Stimulated activated CD8-positive, alpha-beta memory T cell treated with anti-CD3 and anti-CD28 coated beads, Interleukin-7, amount 100 ng/mL, for 1 hour (primary cell): ENCODE measurements at places on chromosomes 2 and 18.

DNA sequence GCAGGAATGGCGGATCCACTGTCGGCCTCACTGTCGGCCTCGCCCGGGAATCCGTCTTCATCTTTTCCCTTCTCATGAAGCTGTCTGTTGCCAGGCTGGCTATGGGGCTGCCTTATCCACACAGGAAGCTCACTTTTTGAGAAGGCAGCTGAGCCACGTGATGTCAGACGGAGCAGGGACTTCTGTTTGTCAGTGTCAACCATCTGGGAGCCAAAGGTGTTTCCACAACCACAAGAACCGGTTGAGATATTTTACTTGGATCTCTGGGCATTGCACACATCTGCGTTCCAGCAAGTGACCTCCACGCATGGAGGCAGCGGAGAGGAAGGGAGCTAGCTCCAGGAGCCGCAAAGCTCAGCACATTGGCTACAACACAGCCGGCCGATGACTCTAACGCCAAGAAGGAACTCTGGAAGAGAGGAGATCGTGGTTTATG is 27.4 kb upstream of the TAF1B start:
- DNase-seq: no peak

DNA sequence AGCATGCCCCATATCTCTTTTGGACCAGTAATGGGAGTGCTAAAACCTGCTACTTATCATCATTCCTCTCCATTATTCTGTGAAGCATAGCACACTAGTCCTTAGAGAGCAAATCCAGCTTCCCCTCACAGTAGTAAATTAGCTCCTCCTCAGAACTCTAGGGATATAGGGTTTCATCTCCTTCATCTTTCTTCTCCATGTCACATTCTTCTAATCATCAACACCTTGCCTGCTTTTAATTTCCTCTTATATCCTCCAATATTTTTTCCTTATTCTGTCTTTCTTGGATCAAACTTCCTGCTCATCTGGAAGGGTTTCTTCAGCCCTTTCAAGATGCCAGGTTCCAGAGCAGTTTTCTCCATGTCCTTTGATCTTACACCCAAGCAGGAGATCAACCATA is 321.4 kb upstream of the ACVR2A start:
- no peak for DNase-seq

GRCh38 chr2:204251998-204252376 is 293.3 kb upstream of the PARD3B start:
- DNase-seq: no peak

- DNase-seq: no peak
Observed at GRCh38 chr2:42096869-42097591, 49.2 kb downstream of the PKDCC start.

DNA sequence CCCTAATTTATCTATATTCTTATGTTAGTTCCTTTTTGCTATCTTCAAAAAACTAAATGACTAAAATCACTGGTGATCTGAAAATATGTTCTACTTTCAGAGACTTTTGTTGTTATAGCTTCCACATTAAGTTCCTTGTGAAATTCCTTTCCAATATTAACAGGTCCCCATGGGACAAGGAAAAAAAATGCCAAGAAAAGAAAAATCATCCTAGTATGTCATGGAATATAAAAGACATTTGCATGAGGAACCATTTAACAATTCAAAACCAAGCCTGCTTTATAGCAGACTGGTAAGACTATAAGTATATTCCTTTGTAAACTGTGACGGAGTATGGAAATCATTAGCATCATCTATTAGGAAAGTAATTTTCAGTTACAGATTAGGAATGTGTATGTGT is 48.1 kb downstream of the COBLL1 start:
- DNase-seq: no peak

- no peak for DNase-seq
Observed at GRCh38 chr18:34493566-34494358, 216.3 kb upstream of the DTNA start.

DNA sequence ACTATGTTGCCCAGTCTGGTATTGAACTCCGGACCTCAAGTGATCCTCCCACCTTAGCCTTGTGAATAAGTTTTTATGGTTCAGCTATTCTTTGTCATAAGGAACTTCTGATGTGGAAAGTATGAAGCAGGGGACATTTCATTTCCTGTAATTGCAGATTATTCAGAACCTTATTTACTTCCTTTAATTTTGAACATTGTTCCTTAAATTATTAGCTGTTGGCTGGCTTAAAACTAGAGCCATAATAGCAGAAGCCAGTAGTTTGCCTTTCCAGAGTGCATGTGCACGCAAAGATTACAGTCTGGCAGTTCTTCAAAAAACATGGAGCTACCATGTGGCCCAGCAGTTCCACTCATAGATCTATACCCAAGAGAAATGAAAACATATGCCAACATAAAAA is 53.1 kb downstream of the PMS1 start:
- DNase-seq: no peak

DNA sequence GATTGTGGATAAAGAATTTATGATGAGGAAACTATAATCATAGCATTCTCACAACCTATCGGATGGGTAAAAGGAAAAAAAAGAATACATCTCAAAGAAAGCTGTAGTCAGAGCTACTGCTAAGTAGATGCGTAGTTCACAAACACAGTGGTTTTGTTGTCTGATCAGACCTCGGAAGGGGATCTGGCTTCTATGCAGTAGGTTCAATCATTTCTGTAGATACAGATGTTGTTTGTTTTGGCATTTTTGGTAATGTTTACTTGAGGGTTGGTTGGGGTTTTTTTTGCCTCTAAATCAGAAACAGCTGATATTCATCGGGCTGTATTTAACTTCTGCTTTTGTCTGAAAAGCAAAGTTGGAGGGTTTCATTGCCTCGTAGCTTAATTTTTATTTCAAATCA is 42.1 kb downstream of the NPAS2 start:
- no peak for DNase-seq

- DNase-seq: no peak
Observed at GRCh38 chr2:64679673-64680425, 26.1 kb upstream of the SERTAD2 start.

- no peak for DNase-seq
Observed at GRCh38 chr2:39736640-39737039, 42.4 kb downstream of the THUMPD2 start.

DNA sequence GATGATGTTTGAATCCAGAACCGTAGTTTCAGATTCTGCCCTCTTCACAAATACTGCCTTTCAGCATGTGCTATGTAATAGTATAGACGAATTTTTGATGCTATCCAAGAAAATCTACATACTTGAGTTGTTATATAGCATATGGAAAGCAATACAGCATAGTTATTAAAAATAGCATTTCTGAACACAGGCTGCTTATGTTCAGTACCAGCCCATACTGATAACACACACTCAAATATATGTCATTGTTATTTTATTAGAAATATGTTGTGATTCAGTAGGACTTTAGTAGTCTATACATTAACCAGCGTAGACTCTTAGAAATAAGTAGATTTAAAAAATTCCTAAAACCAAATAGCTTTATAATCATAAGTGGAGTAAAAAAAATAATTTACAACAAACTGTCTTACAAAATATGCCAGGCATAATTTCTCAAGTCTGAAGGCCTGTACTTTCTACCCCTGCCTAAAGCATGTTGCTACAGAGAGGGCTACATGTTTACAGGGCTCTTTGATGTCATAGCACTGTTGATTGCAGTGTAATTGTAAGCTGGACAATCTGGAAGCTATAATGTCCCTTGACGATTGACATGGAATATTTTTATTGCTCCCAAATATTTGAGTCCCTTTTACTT is 86.3 kb downstream of the ASXL3 start:
- DNase-seq: no peak

- DNase-seq: no peak
Observed at GRCh38 chr18:9568186-9568585, 46.2 kb downstream of the PPP4R1 start.

DNA sequence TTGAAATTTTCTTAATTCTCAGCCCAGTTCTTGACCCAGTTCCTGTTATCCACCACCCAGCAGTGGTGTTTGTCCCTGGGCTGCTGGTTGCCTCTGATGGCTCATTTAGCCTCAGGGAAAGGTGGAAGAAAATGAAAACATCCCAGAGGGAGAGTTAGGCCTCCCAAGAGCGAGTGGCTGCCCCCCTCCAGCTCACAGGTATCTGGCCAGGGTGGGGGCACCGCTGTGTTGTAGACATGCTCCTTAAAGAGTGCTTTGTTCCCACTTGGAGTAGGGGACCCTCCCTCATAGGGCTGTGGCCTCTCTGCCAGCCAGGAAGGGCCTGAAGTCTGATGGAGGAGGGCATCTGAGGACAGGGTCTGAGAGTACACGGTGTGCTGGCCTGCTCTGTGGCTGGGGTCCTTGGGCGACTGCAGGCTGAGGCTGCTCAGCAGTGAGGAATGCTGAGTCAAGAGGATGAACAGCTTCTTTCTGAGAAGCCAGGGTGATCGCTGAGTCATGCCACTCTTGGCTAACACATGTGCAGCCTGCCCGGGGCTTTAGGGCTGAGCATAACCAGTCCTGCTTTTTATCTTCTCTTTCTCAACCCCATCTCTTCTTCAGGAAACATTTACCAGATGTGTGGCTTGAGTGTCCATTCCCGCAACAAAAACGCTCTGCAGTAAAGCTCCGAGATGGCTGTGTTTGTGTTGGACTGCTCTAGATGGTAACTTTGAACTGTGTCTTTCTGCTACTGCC is 72.3 kb downstream of the IL1R2 start:
- DNase-seq: no peak

DNA sequence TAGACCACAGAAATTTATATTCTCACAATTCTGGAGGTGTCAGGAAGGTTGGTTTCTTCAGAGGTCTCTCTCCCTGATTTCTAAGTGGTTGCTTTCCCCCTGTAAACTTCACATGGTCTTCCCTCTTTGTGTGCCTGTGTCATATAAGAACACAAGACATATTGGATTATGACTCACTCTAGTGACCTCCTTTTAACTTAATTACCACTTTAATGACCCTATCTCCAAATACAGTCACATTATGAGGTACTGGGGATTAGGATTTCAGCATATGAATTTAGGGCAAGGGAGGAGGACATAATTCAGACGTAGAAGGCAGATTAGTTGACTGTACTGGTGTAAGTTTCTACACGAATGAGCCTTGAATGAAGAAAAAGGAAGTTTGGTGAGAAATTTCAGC is 38.2 kb upstream of the EPHA4 start:
- DNase-seq: no peak

- DNase-seq: no peak
Observed at GRCh38 chr2:147311058-147311430, 533.8 kb upstream of the ACVR2A start.

GRCh38 chr2:176491172-176491904 is 222.1 kb downstream of the MTX2 start:
- DNase-seq: no peak

DNA sequence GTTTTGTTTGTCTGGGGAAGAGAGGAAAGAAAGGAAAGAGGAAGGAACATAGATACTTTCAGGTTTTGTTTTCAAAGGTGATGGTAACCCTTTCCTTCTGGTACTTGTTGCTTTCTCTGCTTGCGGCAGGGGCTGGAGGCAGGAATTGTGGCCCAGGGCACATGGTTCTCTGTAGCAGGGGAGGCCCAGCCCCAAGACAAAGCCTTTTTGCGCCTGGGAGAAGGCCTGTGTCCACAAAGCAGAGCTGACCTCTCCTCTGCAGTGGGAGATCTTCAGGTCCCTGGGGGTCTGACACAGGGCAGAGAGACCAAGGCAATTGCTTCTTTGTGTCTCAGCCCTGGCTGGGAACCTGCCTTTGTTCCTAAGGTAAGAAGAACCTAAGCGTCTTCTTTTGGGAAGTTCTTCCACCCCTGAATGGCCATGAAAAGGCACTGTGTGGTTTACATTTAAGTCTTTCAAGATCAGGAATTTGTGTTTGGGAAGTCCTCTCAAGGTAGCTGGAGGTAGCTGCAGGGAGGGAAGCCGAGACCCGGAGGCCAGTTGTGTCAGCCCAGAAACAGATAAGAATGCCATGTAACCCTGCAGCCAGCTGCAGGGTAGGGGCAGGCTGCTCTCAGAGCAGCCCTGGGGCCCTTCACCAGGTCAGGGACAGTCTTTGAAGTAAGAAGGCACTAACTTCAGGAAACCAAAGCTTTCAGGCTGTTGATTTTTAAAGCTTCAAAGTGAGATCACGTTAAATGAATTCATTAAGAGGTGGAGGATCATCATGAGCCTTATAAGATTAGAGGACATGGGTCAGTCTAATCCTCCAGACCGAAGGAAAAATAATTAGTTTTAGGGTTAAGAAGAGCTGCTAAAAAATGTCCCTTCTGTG is 119.3 kb downstream of the STPG4 start:
- no peak for DNase-seq

GRCh38 chr2:144026753-144027152 is 493.2 kb downstream of the ZEB2 start:
- DNase-seq: no peak

- no peak for DNase-seq
Observed at GRCh38 chr2:167715932-167716331, 531.5 kb downstream of the STK39 start.

DNA sequence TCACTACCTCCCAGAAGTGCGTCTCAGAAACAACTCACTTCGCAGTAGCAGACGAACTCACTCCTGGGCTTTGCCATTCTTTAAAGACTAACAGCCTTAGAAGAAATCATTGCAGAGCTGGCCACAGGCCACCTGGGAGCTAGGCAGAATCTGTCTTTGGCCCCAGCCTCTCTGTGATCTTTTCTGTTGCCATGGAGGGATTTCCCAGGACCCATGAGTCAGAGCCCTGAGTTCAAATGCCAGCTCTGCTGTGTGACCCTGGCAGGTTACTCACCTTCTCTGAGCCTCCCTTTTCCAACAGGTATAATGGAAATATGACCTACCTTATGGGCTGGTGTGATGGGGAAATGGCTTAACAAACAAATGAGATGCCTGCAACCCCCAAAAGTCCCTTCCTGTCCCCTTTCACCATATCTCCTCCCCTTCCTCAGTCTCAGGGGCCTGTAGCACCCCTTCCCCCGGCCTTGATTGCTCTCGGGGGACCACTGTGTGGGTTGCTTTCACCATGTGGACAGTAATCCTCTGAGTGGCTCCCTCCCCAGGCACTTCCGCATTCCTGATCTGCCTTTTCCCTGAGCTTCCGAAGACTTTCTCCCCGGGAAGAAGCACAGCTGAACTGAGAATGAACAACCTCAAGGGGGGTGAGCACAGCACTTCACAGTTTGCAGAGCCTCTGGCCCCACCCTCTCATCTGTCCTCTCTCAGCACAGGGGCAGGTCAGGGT is 34.0 kb upstream of the SLC66A3 start:
- no peak for DNase-seq

DNA sequence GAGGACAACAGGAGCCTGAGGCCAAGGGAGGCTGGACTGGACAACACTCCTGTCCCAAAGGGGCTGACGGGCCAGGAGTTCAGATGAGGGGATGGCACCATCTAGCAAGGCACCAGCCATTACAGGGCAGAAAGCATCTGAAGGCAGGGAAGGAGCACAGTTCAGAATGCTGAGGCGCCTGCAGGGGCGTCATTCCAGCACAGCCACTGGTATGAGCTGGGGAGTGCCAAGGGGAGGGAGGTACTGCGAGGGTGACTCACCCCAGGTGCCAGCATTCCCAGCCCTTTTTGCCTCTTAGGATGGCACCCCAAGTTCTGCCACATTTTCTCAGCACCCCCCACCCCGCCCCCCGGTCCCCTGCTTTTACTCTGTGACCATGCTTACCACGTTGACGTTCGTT is 129.8 kb upstream of the EPAS1 start:
- no peak for DNase-seq

- DNase-seq: no peak
Observed at GRCh38 chr2:10546975-10547391, 98.9 kb upstream of the ODC1 start.

- DNase-seq: no peak
Observed at GRCh38 chr2:181780657-181781056, 100.3 kb upstream of the NEUROD1 start.

GRCh38 chr2:158650646-158651357 is 144.3 kb upstream of the DAPL1 start:
- DNase-seq: no peak

- DNase-seq: no peak
Observed at GRCh38 chr2:23687214-23687613, 239.7 kb downstream of the ATAD2B start.

- DNase-seq: no peak
Observed at GRCh38 chr2:64052463-64053241, 33.4 kb upstream of the VPS54 start.
